ENCODE measurements at places on chromosomes 7 and 10.

GRCh38 chr7:154868921-154869320 is 134.0 kb downstream of the PAXIP1 start:
- DNase-seq: no peak

- no peak for DNase-seq
These were observed 153.0 kb upstream of the GPR26 start for GRCh38 chr10:123512901-123513775.

DNA sequence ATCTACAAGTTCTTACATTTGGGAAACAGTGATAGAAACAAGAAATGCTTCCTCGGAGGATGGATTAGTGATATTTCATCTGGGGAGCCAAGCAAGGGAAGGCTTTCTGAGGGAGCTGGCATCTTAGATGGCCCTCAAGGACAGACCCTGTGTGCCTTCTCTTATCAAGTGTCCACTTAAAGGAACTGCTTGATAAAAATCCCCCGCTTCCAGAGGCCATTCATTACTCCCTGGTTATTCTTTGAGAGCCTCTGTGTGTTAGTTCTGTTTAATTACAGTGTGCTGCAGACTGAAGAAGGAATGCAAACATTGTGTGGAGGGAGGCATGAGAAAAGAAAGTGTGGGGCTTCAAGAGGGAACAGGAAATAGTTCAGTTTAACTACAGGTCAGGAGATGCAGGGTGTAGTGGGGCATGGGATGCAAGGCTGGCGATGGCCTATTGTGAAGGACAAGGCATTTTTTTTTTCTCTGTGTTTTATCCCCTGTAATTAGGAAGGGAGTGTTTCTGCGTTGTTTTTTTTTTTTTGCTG is 145.4 kb downstream of the SNX10 start:
- DNase-seq: no peak

DNA sequence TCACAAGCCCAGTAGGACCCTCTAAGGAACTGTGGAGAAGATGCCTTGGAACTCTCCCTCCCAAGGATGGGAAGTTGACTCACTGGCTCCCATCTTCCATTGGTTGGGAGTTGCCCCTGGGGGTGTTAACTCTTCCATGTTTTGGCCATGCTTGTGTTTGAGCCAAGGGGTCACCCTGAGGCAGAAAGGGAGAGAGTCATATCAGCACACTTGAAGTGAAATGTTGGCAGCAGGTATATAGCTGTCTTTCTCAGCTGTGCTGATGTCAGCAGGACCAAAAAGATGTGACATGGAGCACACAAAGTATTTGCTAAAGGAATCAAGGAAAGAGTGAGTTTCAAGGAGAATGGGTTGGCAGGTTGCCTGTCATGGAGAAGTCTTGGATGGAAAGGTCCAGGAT is 359.4 kb downstream of the RPS24 start:
- no peak for DNase-seq

DNA sequence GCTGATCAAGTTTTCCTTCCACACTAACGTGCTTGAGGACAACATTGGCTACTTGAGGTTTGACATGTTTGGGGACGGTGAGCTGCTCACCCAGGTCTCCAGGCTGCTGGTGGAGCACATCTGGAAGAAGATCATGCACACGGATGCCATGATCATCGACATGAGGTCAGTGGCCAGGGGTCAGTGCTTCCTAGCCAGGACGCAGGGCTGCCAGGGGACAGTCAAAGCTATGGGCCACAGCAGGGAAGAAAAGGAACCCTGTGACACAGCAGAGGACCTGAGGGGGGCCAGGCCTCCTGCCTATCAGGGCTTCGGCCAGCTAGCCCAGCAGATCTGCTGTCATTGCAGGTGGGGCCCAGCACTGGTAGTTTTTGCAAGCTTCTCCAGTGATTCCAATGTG is 5.2 kb downstream of the RBP3 start:
- DNase-seq: no peak

DNA sequence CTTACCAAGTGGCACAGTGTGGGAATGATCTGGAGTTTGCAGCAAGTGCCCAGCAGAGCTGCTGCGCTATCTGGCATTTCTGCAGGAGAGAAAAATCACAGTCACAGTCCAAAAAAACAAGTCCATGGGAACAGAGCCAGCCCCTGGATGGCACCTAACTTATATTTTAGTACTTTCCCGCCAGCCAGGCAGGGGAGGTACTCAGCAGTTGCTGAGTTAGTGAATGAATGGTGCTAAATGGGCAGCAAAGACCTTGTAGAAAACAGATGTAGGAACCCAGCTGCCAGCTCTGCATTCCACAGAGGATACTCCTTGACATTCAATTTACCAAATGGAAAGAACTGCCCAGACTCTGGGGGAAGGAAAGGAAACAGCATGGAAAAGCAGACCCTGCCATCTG is 54.5 kb downstream of the GSDME start:
- no peak for DNase-seq

DNA sequence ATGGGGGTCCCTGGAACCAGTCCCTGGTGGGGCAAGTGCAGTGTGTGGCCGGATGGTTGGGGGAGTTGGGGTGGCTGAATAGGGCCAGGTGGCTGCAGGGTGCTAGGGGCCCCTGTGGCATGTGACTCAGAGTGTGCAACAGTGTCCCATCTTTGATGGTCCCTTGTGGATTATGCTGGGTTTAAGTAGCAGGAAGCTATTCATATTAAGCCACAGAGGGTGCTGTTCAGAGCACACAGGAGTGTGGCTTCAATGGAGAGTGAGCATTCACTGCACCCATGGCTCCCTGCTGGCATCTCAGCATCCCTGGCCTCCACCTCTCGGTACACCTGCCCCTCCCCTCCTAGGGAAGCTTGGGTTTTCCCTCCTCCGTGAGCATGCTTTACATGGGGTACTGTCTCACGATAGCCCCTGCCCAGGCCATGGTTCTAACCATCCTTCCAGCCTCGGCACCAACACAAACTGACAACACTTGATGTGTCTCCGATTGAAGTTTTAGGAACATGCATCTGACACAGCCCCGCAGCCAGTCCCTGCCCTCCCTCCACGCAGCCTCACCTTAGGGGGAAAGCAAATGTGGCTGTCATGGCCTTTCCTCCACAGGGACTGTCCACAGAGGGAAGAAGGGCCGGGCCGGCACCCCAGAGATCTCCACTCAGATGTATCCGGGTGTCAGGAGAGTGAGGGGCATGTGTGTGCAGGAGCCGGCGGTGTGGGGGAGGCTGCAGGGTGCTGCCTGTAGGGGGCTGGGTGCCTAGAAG is 30.4 kb upstream of the PPIF start:
- DNase-seq: peak; percentile 31

DNA sequence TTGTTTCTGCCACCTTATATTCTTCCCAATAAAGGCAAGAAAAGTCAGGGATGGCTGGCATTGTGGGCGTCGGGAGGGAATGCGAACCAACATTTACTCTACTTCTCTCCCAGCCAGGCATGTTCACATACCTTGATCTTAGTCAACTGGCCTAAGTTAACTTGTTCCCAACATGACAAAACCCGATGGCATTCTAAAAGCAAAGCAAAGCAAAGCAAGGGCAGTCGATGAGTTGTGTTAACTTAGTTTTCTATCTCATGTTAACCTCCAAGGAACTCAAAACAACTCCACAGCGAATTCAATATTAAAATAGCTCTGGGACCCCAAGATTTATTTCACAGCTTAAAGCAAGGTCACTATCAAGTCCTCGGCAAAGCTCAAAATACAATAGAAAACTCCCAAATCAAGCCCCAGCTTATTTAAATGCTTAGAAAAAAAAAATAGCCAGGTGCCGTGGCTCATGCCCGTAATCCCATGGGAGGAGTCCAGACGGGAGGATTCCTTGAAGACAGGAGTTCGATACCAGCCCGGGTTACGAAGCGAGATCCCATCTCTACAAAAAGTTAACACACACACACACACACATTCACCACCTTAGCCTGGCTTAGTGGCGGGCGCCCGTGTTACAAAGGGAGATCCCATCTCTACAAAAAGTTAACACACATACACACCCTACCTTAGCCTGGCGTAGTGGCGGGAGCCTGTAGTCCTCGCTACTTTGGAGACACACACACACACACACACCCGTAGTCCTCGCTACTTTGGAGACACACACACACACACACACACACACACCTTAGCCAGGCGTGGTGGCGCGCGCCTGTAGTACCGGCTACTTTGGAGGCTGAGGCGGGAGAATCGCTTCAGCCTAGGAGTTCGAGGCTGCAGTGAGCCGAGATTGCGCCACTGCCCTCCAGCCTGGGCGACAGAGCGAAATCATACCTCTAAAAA is 901 bp upstream of the CCNY start:
- no peak for DNase-seq

DNA sequence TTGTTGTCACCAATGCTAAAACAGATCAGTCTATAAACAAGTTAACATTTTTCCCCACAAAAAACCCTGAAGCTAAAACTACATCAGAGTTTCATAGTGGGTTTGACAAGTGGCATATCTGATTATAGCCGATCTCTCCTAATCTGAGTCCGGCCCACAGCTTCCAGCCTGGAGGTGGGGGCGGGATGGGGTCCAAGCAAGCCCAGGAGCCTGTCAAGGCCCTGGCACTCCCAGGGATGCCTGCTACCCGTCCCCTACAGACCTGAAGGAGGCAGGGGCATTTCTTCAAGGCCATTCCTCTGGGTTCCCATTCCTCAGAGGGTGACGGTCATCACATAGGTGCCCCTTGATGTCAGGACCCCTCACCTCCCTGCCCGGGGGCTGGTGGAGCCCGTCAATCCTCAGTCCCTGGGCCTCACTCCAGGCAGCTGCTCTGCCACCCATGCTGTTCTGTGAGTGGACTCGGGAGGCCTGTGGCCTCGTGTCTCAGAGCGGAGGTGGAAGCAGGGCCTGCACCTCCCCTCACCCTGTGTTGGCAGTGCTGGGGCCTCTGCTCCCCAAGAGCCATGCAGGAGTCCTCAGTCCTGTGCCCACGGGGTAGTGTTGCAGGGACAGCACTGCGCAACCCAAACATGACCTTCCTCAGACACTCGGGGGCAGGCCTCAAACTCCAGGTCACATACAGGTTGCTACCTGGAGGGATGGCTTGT is 8.8 kb downstream of the DPYSL4 start:
- DNase-seq: no peak

DNA sequence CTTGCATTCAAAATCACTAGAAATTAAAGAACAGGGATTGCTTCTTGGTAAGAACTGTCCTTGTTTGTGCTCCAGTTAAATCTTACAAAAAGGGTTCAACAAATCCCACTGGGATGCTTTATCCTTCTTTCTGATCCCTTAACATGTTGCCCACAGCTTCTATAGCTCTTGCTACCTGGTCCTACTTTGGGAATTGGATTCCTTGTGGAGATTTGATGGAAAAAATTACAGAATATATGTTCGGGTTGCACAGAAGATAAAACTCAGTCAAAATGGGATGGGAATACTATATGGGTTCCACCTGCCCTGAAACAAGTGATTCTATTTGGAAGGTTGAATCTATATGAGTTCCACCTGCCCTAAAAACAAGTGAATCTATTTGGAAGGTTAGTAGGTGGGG is at the start of gene OR2A25:
OR2A25 (plus strand) TSS at position 301 of the 400 bp plus-strand sequence. CDS start 4,409 bp downstream, outside the sequence.
- DNase-seq: no peak

DNA sequence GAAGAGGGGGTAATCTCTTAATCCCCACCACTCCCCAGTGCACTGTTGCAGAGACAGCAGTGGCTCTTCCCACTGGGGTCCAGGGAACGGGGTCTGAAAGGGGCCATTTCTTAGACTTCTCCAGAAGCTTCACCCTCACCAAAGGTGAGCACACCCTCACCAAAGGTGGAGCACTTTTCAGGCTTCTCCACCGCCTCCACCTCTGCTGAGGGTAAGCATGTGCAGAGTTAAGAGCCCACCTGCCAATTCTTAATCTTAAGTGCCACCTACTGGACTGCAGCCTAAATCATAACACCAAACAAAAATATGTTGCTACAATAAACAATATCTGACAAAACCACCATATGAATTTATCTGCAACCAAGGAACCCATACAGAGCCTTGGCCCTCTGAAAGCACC is 27.0 kb downstream of the SNX13 start:
- DNase-seq: no peak

- peak; percentile 48 for DNase-seq
These were observed 138.3 kb downstream of the BMPER start for GRCh38 chr7:34043461-34044305.

GRCh38 chr10:21753497-21754270 is 219.7 kb downstream of the MLLT10 start:
- no peak for DNase-seq

DNA sequence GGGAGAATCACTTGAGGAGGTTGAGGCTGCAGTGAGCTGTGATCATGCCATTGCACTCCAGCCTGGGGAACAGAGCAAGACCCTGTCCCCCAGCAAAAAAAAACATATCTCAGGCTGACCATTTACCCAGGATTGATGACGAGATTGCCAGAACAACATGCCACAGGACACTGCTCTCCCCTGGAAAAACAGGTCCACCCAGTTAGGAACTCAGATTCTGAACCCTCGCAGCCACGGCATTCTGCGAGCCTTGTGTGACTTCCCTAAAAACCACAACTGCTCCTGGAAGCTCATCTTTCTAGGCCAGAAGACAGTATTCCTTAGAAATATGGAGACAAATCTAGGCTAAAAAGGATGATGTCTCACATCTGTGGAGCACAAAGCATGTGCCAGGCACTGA is 42.1 kb upstream of the SH2B2 start:
- no peak for DNase-seq

GRCh38 chr7:63073286-63073685 is 925.4 kb upstream of the ZNF722 start:
- DNase-seq: no peak

DNA sequence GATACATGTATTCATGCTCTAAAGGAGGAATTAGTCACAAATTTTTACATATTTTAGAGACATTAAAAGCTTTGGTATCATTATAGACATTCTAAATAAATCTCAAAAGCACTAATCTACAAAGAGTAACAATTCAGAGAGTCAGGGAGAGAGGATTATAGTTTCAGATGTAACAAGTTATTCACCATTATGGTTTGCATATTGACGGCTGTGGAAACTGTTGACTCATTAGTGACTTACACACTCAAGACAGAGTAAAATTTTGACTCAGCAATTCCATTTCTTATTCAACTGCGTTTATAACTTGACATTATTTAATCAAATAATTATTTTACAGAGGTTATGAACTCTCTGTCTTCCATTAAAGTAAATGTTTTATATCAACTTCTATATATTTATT is 95.4 kb upstream of the SEMA3C start:
- peak; percentile 48 for DNase-seq

DNA sequence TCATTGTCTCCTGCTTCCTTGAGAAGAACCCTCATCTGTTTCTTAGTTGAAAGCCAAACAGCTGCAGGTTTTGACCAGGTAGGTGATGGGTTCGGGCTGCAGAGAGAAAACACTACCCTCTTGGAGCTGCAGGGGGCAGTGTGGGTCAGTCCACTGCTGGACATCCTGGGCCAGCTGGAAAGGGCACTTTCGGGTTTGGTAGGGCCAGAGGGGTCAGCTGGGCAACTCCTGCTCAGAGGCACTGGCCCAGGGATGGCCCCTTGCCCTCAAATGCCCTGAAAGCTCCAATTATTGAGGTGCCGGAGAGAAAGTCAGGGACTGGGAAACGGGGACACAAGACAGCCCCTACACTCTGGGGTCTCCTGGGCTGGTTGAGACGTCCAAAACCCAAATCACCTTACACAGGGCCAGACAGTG is 90.7 kb downstream of the MKI67 start:
- peak; percentile 34 for DNase-seq

DNA sequence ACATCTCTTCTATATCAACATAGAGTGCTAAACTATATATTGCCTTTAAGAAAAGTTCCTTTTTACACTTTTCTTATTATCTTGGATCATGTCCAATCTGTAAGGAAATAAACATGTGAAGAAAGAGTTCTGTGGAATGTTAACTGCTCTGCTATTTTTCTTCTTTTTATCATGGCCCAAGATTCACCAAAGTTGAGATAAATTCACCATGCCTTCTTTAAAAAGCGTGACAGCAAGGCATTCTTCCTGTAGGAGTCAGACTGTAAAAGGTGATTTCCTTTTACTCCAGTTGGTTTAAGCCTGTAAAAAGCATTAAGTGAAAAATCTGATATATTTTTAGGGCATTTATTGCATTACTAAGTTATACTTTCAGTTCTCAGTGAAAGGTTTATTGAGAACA is 165.7 kb upstream of the FZD1 start:
- DNase-seq: peak; percentile 74

Measured in choroid plexus epithelial cell (primary cell).